ENCODE measurements at places on chromosomes 13 and 19.

DNA sequence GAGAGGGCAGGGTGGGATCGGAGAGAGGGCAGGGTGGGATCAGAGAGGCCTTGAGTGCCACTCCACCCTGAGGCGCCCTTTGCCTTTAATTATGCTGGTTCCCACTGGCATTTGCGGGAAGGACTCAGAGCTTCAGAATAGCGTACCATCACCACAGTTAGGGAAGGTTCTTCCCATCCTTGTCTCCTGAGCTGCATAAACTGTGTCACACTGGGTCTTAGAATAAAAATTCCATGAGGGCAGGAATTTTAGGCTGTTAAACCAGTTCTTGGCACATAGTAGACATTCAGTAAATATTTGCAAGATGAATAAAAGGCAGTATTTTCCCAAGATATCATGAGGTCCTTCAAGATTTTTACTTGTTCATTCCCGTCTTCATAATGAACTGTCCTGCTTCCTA is 24.4 kb downstream of the PPP2R1A start:
- no peak for DNase-seq

GRCh38 chr19:30338878-30339623 is 33.1 kb upstream of the ZNF536 start:
- no peak for DNase-seq

GRCh38 chr19:18153556-18154134 is 682 bp downstream of the PIK3R2 start:
- DNase-seq, result no peak

DNA sequence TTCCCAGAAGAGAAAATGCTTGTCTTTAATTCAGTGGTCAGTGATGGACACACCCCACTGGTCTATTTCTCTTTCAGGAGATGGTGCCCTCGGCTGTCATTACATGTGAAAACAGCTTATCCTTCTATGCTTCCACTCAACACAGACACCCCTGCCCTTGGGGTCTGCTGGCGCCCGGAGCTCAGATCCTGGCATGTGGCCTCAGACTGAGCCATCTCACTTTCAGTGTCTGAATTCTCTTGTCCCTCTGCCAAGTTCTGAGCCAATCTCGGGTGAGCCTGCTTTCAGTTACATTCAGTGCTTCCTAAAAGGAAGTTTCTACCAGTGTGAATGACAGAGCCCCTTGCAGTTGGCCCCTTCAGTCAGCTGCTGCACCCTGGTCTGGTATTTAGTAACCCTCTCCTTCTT is 293.6 kb downstream of the DNAJC15 start:
- DNase-seq, result no peak

GRCh38 chr19:38028913-38029510 is 122.0 kb downstream of the SIPA1L3 start:
- DNase-seq, result no peak

DNA sequence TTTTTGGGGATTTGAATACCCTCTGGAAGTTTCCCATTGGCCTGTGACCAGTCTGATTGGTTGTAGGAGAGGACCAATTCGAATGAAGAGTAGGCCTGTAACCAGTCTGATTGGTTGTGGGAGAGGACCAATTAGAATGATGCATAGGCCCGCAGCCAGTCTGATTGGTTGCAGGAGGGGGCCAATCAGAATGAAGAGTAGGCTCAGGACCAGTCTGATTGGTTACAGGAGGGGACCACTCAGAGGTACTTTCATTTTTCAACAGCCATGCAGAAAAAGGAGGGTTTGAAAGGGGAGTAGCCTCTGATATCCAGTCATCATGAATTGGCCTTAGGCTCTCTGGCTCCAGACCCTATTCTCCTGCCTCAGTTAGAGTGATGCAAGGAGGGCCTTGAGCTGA is 30.4 kb upstream of the SLC1A5 start:
- no peak for DNase-seq

DNA sequence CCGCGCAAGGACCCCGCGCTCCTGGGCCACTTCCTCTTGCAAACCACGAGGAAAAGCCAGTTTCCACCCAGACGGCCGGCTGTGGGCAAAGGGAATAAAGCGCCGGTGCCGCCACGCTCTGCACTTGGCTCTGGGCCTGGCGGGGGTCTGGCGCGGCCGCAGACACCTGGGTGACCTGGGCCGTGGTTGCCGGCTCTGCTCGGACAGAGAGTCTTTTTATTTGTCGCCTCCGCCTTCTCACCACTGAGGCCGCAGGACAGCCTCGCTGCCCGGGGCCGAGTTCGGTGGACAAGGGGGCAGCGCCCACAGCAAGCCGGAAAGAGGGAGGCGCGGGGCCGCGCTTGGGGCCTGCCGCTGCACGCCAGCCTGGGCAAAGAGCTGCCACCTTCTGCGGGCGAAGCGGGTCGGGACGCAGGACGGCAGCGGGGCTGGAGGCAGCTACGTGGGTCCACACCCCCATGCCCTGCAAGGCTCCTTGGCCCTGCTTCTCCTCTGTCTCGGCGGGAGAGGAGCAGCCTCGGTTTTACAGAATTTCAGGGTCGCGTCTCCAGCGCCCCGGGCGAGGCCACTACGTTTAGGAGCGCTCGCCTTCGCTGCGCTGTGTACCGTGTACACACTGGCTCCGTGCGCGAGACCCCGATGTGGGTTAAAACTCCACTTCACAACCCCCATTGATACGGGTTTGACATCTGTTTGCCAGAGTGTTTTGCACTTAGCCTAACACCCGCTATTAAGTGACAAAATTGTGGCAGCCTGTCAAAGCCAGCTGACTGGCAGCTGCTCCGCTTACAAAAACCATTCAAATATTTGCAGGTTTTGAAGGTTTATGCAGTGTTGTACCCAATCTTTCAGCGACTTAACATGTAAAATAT is 13.0 kb upstream of the SOX1 start:
- DNase-seq, result no peak

GRCh38 chr19:4208385-4209094 is 20.8 kb upstream of the EBI3 start:
- no peak for DNase-seq

- DNase-seq, result no peak
Measured at GRCh38 chr13:23392313-23392712, 41.2 kb downstream of the SACS start.

GRCh38 chr13:32659736-32660135 is 73.5 kb downstream of the PDS5B start:
- DNase-seq, result no peak

DNA sequence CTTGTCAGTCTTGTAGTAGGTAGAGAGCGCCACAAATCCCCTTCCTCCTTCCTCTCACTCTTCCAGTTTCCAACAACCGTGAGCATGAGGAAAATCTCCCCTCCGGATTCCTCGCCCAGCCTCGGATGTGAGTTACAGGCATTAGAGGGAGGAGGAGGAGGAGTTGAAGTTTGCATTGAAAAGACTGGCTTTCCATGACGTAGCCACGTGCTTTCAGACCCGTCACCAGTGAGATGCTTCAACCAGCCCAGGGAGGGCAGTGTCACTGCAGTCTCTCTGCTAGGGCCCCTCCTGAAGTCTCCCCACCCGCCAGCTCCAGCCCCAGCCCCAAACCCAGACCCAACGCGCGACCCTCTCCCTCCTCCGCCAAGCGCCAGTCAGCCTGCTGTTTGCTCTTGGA is 442 bp upstream of the FGF14 start:
- DNase-seq, result no peak

GRCh38 chr19:7917267-7918061 is 2.7 kb upstream of the SNAPC2 start:
- DNase-seq, result no peak

DNA sequence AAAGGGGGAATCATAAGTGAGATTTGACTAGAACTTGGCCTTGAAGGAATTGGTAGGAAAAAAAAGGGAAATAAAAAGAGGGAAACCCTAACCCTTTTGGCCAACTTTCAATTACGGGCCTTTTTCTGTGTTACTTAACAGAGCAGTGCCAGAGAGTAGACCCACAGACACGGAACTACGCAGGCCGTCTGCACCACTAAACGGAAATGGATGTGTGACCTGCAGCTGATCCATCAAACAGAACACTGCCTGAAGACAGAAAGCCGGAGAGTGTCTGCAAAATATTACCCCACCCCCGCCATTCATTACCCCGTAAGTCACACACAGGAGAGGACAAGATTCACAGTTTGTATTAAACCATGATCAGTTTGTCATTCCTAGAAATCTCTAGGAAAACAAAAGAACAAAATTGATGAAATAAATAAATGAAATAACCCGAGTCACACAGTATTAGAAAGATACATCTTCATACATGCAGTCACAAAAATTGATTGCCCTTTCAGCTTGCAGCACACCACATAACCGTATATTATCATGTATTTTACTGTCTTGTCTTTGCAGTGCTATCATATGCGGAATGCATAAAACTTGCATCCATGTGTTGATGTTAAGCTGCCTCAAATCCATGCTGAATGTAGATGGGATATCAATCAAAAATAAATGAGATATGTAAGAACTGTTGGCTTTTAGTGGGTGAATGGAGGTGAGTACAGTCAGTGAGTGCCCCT is 424.7 kb downstream of the IRS2 start:
- DNase-seq, result no peak

- no peak for DNase-seq
Measured at GRCh38 chr13:25440061-25440460, 68.3 kb downstream of the ATP8A2 start.

GRCh38 chr13:113952983-113953520 is 20.8 kb downstream of the C13orf46 start:
- DNase-seq, result no peak

DNA sequence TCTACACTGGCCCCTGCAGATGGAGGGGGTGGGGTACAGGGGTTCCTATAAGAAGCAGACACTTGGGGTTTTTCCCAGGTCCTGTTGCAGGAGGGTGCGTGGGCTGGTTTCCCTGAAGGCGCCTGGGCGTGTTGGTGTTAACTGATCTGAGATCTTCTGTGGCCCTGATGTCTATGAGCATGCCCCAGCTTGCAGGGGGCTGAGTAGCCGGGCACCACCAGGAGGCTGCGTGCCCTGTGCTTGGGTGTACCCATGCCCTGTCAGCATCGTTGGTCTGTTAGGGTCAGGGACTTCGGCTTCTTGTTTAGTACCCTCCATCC is 45.3 kb downstream of the CAPN12 start:
- no peak for DNase-seq

DNA sequence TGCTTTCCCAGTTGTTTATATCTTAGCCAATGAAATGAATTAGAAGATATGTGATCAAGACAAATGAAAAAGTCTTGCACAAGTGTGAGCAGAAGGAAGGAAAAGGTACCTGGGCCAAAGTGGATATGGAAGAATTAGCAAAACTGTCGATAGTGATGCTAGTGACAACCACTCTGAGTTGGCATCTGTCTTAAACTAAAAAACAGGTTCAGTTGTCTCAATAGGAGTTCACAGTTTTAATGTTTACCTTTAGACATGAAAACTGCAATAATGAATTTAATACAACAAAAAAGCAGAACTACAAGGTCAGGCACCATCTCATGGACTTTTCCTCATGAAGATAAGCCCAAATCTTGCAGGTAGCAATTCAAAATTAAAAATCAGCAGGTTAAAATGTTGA is 688.5 kb downstream of the EFNB2 start:
- no peak for DNase-seq

- DNase-seq, result no peak
Measured at GRCh38 chr13:107941345-107942029, 273.8 kb downstream of the LIG4 start.

GRCh38 chr13:19860884-19861655 is 2.4 kb downstream of the ZMYM5 start:
- DNase-seq, result no peak

DNA sequence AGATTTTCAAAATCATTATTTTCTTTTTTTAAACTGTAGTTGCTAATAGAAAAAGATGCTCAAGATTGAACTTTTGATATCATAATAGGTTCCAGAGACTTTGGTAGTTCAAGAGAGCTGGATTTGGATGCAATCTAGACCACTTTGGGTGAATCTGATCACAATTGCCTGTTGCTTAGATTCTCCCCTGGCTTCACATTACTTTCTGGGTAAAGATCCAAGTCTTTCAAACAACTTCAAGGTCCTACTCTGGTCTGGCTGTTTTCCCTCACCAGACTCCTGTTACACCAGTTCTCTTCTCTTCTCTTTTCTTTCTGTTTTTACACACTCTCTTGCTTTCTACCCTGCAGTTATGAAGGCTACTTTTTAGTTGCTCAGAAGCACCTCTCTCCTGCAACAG is 7.4 kb upstream of the SPRY2 start:
- DNase-seq, result no peak

- no peak for DNase-seq
Measured at GRCh38 chr13:32887617-32888016, 128.6 kb upstream of the KL start.

- no peak for DNase-seq
Measured at GRCh38 chr13:85631801-85632200, 167.4 kb downstream of the SLITRK6 start.

DNA sequence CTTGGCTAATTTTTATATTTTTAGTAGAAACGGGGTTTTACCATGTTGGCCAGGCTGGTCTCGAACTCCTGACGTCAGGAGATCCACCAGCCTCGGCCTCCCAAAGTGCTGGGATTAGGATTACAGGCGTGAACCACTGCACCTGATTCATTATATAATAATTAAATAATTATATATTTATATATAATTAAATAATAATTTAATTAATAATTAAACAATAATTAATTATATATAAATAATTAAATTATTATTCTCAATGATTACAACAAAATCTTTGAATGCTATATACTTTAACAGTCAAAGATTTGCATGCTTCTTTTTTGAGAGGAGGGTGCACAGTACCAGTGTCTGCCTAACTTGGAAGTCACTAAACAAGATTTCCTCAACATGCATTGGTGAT is 872.3 kb downstream of the EFNB2 start:
- DNase-seq, result no peak

DNA sequence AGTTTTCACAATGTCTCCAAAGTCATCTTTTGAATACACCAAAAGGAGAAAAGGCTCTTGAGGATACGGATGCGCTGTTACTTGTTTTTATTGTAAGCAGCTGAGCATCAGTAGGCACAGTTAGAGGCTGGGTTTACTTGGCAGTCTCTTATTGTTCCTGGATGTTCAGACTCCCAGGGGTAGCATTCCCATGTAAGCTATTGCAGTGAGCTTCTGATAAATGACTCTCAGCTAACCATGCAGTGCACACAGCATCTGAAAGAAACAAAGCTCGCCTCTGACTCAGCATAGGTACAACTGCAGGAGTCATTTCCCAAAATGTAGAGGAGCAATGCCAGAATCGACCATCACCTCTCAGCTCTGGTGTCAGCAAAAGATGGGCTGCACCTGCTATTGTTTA is 84.8 kb downstream of the DCT start:
- no peak for DNase-seq

DNA sequence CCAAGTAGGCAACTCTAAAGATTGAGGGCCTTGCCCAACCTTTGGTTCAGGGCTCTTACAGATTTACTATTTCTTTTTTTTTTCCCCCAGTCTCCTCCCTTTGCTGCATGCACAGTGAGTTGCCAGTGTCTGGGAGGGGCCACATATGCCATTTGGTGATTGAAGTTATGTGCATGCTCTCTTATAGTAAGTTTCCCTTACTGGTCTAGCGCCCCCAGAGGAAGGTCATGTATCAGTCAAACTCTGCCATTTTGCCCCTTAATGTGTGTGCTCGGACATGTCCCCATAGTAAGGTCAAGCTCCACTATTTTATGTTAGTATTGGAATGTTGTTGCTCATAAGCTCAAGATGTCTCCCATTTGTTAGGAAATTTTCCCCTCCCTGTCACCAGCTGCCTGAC is 1138.0 kb upstream of the SLC10A2 start:
- DNase-seq, result no peak

GRCh38 chr13:51599444-51600176 is 15.3 kb downstream of the WDFY2 start:
- no peak for DNase-seq

- peak; percentile 35 for DNase-seq
Measured at GRCh38 chr19:2455851-2456570, 748 bp downstream of the LMNB2 start.

GRCh38 chr19:38702278-38702677 is 42.0 kb downstream of the CAPN12 start:
- DNase-seq, result no peak

Measured in activated CD8-positive, alpha-beta memory T cell treated with anti-CD3 and anti-CD28 coated beads for 4 hours (primary cell).